ENCODE measurements at places on chromosomes 6 and 20. TPM values are rescaled to one million over a fixed set of nuclear protein-coding genes. Genes with fewer than 3 reads are reported as not detected.

The SMPDL3A gene
- 3.5 TPM for total RNA-seq

The MAN1A1 gene
- total RNA-seq, result 16.1 TPM

DNA sequence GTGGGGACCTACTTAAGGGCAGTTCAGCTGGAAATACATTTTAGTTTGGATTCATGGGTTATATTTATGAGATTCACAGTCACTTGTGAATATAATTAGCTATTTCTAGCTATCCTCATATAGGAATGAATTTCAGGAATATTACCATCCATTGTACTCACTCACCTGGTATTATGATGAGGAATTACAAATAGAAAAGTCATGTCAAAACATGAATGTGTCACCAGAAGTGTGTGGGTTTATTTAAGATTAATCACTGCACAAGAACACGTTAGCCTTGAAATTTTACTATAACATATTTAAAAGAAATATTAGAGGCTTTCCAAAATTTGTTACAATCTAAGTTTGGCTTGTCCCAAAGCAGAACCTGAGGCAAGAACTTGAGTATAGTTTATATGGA, 510.5 kb downstream of the PHF3 start:
- DNase-seq, result no peak

- no peak for DNase-seq
Measured at GRCh38 chr6:26333476-26334297, 31.3 kb upstream of the BTN3A2 start.

GRCh38 chr6:111844376-111844775, 28.9 kb downstream of the FYN start:
- DNase-seq, result no peak

DNA sequence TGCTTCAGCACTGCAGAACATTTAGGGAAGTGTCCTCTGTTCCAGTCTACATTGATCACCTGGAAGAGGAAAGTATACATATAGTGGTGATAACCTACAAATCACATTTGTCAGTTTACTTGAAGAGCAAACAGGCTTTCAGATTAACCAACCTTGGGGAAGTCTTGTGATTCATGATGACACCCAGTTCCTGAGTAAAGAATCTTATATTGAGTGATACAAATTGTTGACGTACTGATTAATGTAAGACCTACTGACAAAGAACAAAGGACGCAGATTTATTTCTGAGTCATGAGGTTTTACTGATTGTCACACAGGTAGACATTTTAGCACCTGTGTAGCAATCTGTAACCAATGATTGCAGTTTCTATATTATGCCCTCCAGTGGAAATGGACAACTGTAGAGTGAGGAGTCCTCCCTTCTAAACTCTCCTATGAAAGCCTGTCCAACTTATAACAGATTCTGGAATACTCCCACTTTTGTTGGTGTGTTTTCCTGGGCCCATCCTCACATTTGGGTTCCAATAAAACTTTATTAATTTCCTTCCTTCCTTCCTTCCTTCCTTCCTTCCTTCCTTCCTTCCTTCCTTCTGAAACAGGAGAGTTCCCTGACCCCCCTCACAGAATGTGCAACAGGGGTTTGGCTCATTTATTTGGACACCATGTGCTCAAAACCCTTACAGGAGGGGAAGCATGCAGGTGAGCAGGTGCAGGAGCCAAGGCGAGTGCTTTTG, 113.5 kb downstream of the SLC35B3 start:
- DNase-seq, result no peak

DNA sequence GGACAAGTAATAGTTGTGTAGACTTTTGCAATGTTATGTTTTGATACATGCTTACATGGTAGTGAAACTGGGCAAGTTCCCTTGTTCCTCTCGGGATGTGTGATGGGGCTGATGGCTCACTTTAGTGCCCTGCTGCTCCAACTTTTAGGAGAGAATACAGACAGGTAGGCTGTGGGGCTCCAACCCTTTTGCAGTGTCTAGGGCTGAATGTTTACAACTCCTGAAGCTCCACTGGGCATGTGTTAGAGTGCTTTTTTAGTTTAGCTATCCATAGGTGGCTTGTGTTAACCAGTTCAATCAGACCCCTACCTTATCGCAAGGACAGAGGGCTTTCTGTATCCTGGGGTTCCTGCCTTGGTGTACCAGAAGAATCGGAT, 33.8 kb downstream of the SERPINB6 start:
- no peak for DNase-seq

DNA sequence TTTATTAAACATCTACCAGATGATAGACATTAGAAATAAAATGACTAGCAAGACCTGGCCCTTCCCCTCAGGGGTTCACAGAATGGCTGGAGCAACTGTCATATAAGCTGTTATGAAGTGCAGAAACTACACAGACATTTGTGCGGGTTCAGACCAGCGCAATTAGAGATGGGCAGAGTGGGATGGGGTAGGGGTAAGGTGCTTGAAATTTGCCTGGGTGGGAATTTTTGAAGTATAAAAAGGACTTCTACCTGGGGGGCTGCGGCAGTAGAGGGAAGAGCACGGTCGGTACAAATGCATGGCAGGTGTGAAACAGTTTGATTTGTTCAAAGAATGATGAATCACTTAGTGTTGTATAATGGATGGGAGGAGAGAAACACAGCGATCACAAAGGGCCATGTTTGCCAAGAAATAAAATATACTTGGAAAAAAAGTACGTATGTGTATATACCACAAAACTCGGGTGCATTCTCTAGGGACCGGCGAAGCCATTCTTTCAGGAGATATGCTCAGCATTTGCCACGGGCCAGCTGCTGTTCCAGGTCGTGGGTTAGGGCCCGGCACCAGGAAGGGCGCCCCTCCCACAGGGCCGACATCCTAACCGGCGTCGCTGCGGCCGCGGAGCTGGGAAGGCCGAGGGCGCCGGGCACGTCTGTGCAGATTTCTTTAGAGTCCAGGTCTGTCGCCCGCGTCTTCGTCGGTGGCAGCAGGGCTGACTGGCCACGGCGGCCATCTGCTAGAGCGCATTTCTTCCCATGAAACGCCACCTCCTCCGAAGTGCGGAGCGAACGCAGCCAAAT, 809 bp upstream of the NOL7 start:
- no peak for DNase-seq

The C20orf144 gene
- not detected for total RNA-seq

- DNase-seq, result no peak
Measured at GRCh38 chr20:33651562-33652048, 10.5 kb upstream of the C20orf144 start.

GRCh38 chr6:1436334-1437306, 47.2 kb downstream of the FOXF2 start:
- peak; percentile 19 for DNase-seq

The MCHR2 gene
- not detected for total RNA-seq

DNA sequence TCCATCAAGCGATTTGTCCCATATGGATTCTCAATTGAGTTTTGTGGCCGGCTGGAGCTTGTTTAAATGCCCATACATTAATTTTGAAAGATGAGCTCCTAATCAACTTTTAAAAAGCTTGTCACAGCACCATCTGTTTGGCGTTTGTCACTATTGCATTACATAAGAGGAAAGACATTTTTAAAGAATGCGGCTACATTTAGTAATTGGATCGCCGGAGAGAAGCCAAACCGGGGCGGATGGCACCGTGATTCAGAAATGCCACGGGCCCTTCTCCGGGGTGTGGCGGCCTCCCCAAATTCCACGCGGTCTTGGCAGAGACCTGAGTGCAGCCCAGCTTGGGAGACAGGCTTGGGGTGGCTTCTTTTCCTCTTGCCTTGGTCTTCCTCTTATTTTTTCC, 67.7 kb upstream of the ZNFX1 start:
- DNase-seq, result no peak
